ENCODE measurements at places on chromosomes 1 and 21. TPM values are rescaled to one million over a fixed set of nuclear protein-coding genes. Genes with fewer than 3 reads are reported as not detected.

DNA sequence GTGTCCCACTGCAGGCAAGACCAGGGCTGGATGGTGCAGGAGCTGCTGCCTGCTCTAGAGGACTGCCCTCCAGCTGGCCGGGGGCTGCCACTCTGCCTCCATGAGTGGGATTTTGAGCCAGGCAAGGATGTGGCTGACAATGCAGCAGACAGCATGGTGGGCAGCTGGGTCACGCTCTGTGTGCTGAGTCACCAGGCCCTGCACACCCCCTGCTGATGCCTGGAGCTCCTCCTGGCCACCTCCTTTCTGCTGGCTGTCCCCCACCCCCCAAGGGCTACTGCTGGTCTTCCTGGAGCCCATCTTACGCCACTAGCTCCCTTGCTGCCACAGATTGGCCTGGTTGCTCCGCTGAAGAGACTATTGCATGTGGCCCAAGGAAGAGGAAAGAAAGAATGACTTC is 3.9 kb upstream of the ZSCAN20 start:
- no peak for DNase-seq

DNA sequence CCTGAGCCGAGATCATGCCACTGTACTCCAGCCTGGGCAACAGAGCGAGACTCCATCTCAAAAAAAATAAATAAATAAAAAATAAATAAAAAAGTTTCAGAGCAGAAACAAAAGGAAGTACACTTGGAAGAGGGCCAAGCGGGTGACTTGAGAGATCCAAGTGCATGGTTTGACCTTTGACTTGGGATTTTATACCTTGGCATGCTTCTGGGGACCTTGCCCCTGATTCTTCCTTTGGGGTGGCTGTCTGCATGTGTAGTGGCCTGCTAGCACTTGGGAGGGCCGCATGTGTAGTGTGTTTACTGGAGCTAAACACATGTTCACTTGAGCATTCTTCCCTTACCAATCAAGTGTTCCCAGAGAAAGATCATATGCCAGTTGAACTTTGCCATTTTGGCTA is 114.0 kb downstream of the DTL start:
- no peak for DNase-seq

DNA sequence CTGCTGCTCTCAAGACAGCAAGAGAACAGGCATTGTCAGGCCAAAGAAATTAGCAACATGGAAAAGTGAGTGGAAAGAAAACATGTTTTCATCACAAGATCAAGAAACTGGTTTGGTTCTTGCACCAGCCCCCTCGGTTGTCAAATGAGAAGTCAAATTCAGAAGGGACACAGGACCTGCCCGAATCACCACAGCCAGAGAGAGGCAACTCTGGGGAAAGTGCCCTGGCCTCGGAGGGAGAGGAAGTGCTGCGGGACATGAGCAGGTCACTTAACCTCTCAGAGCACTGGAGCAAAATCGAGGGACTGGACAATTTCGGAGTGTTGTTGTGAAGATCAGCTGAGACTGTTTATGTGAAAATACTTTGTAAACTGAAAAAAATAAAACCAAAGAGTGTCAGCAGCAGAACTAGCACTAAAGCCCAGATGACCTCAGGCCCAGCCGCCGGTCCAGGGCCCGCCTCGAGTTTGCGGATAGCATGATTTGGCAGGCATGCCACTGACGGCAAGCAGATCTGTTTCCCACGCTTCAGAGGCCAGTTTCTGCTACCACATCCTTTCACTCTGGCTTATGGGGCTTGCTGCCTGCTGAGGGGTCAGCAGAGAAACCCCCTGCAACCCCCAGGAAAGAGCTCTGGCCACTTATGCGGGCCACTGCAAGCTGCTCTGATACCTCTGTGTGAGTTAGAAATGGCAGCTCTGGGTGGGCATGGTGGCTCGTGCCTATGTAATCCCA is 32.1 kb downstream of the CD247 start:
- no peak for DNase-seq

DNA sequence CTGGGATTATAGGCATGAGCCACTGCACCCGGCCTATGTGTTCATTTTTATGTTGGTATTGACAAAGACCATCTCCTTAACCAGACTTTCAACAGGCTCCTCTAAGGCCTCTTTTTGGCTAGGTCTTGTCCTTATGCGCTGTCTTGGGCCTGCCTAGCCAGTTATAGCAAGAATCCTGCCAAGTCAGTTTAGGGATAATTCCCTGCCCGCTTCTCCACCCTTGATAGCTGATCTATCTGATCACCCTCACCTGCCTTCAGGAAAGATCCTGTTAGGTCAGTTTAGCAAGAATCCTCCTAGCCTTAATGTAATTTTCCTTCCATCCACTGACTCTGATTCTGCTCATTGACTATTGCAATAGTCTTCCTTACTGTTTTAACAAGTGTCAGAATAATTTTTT is 2.4 kb upstream of the B4GALT3 start:
- DNase-seq = no peak

DNA sequence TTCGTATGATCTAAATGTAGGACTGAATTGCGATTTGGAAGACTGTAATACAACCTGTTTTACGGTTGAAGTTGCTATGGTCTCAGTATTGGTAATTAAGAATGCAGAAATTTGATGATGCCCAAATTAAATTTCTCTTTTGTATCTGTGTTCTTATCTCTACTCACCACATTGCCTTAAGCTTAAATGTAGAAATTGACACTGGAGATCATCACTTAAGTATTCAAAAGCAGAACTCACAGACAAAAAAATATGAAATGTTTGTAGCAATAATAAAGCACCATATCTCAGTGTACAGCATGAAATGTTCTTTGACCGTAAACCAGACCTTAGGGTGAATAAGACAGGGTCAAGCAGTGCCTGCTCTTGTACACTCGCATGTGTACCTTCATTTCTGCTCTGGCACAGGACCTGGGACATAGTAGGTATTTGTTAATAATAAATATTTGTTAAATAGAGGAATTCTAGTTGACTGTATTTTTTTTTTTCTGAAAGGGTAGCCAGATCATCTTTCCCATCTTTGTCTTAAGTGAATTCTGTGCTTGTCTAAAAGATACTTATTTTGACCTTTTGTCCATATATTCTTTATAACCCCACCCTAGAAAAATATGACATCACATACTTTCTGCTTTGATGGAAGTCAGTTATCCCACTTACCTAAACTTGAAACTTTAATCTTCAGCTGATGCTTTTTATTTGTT is 1.5 kb downstream of the CDC7 start:
- no peak for DNase-seq

DNA sequence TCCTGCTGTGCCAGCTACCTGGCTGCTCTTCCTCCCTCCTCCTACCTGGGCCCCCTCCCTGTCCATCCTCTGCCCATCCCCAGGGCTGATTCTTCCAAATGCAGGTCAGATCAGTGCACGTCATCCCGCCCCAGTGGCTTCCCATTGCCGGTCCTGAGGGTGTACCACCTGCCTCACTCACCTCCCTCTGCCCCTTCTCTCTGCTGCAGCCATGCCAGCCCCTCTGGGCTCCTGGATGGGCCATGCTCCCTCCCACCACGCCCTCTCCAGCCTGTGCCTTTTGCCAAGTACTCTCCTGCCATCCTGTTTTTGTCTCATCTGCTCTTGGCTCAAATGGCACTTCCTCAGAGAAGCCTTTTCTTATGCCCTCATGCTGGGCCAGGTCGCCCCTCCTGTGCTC is 95.8 kb downstream of the ARHGEF10L start:
- DNase-seq = no peak

DNA sequence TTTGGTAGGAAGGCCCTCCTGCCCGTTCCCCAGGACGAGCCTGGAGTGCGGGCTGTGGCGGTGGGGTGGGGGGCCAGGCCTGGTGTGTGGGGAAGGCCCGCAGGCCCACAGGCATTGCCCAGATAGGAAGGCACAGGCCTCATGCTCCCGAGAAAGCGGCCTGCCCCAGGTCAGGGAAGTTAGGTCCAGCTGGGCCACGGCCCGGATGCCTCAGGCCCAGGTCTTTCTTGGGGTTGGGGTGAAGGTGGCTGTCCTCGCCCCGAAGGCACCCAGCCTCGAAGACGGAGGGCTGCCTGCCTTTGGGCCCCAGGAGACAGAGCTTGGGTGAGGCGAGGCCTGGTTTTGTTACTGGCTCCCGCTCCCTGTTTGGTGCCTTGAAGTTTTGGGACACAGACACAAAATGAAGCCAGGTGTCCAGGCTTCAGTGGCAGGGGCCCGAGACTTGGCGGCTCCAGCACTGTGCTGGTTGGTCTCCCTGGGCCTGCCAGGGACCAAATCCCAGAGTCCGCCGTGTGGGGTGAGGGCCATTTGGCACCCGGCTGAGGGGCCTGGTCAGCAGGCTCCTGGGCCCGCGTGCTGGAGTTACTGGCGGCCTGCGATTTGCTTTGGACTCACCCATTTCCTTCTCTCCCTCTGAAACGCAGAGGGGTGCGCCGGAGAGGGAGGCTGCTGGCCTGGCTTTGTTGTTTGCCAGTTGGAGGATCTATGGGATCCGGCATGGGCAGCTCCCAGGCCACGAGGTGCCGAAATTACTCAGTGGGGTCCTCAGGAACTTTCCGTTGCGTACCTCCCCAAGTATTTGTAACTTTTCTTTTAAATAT is 2.0 kb downstream of the SKI start:
- DNase-seq = no peak

GRCh38 chr1:193706766-193707165 is 520.4 kb upstream of the B3GALT2 start:
- no peak for DNase-seq

TUT4 gene
- 159 TPM for total RNA-seq

CD247 gene
- total RNA-seq = 2.3 TPM

PSRC1 gene
- 11.4 TPM for total RNA-seq

RPE65 gene
- total RNA-seq = 0.16 TPM
